ENCODE measurements at places on chromosomes 2 and 18.

GRCh38 chr2:49111456-49111855 is 42.9 kb downstream of the FSHR start:
- no peak for DNase-seq

DNA sequence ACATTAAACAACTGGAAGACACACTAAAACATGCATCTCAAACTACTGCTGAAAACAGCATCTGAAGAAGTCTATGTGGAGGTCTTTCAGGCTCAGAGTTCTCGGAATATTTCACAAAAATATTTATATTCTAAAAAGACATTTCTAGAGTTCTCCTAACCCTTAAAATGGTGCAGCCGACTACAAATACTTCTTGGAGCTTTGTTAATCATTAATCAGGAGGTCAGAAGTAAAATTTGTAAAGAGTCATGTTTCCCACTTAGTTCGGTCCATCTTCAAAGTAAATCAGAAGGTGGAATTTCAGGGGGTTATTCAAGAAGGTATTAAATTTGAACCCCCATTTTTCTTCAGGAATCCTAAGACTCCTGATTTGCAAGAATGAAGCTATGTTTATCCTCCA is 72.7 kb downstream of the FAM228A start:
- DNase-seq = no peak

GRCh38 chr2:195808189-195808588 is 151.2 kb downstream of the SLC39A10 start:
- no peak for DNase-seq

DNA sequence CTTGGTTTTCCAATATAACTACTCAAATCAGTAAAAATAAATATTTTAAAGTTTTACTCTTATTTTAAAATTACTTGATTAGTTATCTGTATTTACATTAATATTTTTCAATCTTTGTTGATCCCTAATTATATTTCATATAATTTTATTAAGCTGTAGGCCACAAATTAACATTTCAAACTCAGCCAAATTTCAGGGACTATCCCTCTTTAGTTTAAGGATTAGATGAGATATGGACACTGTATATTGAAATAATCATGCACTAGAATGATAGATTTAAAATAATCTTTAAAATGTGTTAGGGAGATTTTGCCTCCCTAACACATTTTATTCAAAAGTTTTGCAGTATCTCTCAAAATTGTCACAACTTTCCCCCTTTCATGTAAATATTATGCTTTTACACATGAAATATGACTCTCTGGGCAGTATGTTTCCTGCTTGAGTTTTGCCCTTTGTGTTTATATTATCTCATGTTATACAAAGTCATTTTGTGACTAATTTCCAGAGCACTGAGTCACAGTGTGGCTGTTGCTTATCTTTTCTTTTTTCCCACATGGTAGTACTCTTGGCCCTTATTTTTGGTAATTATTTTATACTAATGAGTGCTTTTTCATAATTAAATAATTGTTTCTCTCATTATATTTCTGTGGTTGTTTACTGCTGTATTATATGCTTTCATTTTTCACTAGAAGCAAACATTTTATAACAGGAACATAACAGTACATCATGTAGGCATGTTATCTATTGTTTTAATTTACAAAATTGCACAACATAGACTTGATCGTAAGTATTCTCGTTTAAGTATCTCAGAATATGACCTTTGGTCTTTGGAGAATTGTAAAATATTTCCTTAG is 1.2 kb downstream of the TFPI start:
- no peak for DNase-seq

- DNase-seq = no peak
These were observed 74.7 kb downstream of the TGIF1 start for GRCh38 chr18:3524706-3525105.

DNA sequence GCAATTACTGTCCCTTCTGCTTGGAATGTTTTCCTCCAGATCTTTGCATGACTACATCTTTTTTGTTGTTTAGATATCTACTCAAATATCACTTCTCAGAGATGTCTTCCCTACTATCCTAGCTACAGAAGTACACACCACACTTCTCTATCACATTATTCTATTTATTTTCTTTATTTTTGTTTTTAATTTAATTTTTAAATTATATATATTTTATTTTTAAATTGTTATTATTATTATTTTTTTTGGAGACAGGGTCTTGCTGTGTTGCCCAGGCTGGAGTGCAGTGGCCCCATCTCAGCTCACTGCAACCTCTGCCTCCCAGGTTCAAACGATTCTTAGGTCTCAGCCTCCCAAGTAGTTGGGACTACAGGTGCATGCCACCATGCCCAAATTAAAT is 106.7 kb downstream of the TAF4B start:
- DNase-seq = no peak

Measured in stimulated activated CD4-positive, alpha-beta T cell treated with anti-CD3 and anti-CD28 coated beads, Interleukin-1b, Interleukin-23, amount 100 ng/mL, for 1 hour (primary cell).